Astrocyte of the spinal cord (primary cell): ENCODE measurements at places on chromosomes 12 and 14.
A peak's percentile ranks its signal among the peaks of the same experiment; 100 is the strongest.

GRCh38 chr12:121713257-121713777 lies 765 bp downstream of the TMEM120B start:
- DNase-seq, result no peak

- no peak for DNase-seq
Observed at GRCh38 chr12:88884600-88884999, 304.3 kb upstream of the KITLG start.

DNA sequence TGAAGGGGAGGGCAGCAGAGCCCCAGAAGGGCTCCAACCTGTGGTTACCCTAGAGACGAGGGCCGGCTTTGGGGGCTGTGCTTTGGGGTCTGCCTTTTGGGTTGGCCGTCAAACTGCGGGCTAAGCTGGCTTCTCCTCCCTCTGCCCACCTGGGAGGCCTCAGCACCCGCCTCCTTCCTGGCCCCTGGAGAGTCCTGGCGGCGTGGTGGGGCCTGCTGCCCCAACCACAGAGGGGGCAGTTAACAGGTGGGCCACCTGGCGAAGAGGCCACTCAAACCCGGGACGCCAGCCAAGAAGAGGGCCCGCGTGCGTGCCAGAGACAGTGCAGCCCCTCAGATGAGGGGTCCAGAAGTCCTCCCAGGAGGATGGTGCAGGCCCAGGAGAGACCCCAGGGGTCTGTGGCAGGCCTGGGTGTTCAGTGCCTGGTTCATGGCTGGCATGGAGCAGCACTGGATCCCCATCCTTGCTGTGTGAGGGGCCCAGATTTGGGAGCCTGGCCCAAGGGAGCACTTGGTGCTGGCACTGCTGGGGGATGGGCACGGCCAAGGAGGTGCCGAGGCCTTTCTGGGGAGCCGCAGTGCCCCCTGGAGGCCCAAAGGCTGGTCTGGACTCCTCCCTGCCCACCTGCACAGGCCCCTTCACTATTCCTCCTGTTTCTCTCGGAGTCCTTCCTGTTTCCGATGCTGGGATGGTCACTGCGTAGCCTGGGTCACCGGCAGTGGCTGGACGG lies 48.8 kb downstream of the LRCOL1 start:
- DNase-seq, result no peak

- no peak for DNase-seq
Observed at GRCh38 chr12:74608231-74608775, 70.7 kb downstream of the ATXN7L3B start.

GRCh38 chr14:101834397-101834796 lies 72.9 kb downstream of the PPP2R5C start:
- DNase-seq, result no peak

DNA sequence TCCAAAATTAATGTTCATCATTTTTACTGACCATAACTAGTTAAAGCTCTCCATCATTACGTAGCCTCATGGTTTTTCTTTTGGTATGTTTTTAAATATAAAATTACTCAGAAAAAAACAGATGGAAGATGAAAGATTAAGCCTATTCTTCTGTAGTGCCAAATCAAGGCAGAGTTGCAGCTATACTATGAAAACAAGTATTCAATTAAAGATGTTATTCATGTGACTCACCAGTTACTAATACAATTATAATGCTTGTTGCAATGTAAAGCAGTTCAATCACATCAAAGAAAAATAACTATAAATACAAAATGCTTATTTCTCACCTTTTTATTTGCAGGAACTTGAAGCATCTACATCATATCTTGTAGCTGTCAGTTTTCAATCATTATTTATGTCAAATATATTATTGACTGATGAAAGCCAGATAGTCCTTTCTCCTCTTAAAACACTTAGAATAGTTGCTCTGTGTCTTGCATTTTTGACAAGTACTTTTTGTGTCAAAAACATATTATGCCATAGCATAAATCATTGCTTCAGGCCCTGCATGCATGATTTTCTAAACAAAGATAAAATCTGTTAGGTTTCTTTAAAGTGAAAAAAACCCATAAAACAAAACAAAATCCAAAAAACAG lies 36.0 kb upstream of the TRHDE start:
- peak; percentile 36 for DNase-seq
